Omental fat pad (tissue), 4 donors: ENCODE measurements at places on chromosomes 3 and 15.

GRCh38 chr3:10939556-10939955 is 53.0 kb upstream of the SLC6A1 start:
- DNase-seq: no peak

DNA sequence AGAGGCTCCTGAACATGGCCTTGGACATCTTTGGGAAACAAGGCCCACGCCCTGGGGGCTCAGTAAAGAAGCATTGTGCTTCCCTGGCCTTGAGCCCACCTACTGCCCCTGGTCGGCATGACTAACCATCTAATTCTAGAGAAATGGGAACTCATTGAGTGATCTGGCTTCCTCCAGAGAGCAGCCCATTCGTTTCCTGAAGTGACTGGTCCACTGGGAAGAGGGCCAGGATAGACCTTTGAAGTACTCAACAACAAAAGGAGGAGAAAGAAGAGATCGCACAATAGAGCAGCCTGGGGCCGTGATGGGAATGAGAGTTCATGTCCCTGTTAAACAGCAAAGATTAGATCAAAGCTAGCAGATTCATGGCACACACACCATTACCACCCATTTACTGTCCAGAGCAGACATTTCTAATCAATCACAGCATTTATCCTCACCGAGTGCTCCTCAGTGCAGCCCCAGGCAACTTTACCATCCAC is 514.4 kb upstream of the PROK2 start:
- DNase-seq: no peak

DNA sequence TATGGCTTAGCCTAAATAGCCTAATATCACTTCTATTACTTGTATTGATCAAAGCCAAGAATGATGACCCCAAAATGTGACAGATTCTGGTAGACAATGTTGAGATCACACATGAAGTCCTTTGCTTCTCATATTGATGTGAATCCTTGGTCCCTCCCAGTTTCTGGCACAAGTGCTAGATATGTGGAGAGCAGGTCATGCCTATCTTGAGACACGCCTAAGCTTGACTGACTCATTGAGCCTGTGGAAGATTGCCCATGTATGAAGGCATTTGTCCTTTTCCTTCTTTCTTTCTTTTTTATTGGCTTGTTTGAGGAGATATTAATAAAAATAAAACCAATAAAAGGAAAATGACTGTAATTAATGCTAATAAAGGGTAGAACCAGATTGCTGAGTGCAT is 54.0 kb upstream of the TMEM108 start:
- DNase-seq: no peak

- no peak for DNase-seq
Observed at GRCh38 chr15:47620960-47621681, 96.2 kb upstream of the SEMA6D start.

- DNase-seq: no peak
Observed at GRCh38 chr3:175398676-175399075, 539.5 kb downstream of the NAALADL2 start.
